ENCODE measurements at places on chromosomes 13 and 19. TPM values are rescaled to one million over a fixed set of nuclear protein-coding genes. Genes with fewer than 3 reads are reported as not detected.

Gene NKPD1
- 0.09 TPM for total RNA-seq

Gene CFAP97D2
- total RNA-seq, result 3.2 TPM

Gene NTF4
- total RNA-seq, result not detected

Gene GGACT
- total RNA-seq, result 6.2 TPM

GRCh38 chr13:33252135-33252534 is 33.4 kb downstream of the STARD13 start:
- DNase-seq, result no peak
- no peak overlapping the region for H3K4me3 ChIP-seq
- H3K36me3 ChIP-seq, result no peaks in the 10 kb centered on the region
- H3K4me1 ChIP-seq, result peaks cover 6% of the 10 kb centered on the region
- H3K27ac ChIP-seq, result no peak overlapping the region
- H3K27me3 ChIP-seq, result no peaks in the 10 kb centered on the region

- no peak overlapping the region for H3K4me3 ChIP-seq
- H3K4me1 ChIP-seq, result no peaks in the 10 kb centered on the region
- no peaks in the 10 kb centered on the region for H3K27me3 ChIP-seq
- DNase-seq, result no peak
- no peaks in the 10 kb centered on the region for H3K36me3 ChIP-seq
Measured at GRCh38 chr13:34466301-34466700, 475.8 kb upstream of the NBEA start.

- no peaks in the 10 kb centered on the region for H3K4me1 ChIP-seq
- H3K27ac ChIP-seq, result no peak overlapping the region
- DNase-seq, result no peak
- H3K4me3 ChIP-seq, result no peak overlapping the region
Measured at GRCh38 chr13:32501064-32501463, 37.5 kb downstream of the N4BP2L2 start.

DNA sequence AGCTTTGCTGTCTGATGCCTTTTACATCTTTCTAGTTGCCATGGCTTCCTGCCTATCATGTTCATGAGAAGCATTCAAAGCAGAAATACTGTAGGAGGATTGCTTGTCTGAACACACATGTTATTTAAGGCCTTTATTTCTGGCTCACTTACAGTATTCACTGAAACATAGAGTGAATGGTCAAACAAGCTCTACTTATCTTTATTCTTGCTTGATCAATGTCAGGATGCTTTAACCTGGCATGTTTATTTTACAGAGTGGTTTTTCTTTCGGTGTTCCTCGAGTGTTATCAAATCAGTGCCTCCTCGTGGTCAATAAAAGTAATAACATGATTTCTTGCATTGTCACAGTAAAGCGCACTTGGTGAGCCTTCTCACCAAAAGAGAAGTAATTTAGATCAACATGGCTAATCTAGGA is 73.5 kb upstream of the PCDH17 start:
- no peaks in the 10 kb centered on the region for H3K27me3 ChIP-seq
- H3K4me1 ChIP-seq, result no peaks in the 10 kb centered on the region
- H3K4me3 ChIP-seq, result no peak overlapping the region
- H3K27ac ChIP-seq, result no peak overlapping the region
- H3K36me3 ChIP-seq, result no peaks in the 10 kb centered on the region

DNA sequence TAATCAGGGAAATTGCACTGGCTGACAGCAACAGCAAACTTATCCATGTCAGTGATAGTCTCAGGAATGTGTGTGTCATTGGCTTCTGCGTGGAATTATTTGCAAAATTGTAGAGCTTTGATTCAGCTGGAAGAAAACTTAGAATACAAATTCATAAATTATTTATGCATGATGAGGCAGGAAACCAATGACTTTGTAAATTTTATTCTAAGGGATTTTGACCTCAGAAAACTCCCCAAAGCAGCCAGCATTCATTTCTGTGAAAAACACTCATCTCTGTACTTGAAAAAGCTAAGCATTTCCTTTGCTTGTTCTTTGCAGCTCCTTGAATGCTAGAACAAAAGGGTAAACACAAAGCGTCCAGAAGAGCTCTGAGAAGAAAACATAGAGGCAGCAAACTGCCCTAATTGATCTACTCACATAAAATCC is 162.4 kb downstream of the DCT start:
- H3K27ac ChIP-seq, result no peak overlapping the region
- H3K27me3 ChIP-seq, result no peaks in the 10 kb centered on the region
- H3K4me1 ChIP-seq, result no peaks in the 10 kb centered on the region
- no peaks in the 10 kb centered on the region for H3K36me3 ChIP-seq
